Fibroblast of pulmonary artery (primary cell): ENCODE measurements at places on chromosomes 3 and 15.

- DNase-seq: no peak
These were observed 707.7 kb upstream of the EPHA6 start for GRCh38 chr3:96106701-96107100.

GRCh38 chr3:18888819-18889218 lies 259.5 kb upstream of the KCNH8 start:
- no peak for DNase-seq

- no peak for DNase-seq
These were observed 111.5 kb downstream of the SEMA5B start for GRCh38 chr3:122916084-122916483.

DNA sequence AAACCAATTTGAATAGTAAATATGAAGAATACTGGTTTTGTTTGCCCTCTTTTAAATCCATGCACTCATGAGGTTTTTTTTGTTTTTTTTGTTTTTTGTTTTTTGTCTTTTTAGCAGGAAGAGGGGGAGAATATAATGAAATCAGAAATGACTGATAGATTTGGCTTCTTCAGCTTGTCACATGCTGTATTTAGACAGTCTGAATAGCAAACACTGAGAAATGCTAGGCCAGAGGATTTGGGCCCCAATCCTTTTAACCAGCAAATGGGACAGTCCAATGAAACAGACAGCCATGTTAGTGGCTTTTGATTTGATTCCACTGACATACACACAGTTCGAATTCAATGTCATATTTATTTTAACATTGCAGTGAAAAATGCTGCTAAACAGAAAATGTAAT lies 14.2 kb upstream of the CEP152 start:
- DNase-seq: no peak

- DNase-seq: peak; percentile 1
These were observed 29.3 kb upstream of the STT3B start for GRCh38 chr3:31503456-31503855.

GRCh38 chr15:86336051-86336788 lies 256.5 kb downstream of the AGBL1 start:
- DNase-seq: no peak

DNA sequence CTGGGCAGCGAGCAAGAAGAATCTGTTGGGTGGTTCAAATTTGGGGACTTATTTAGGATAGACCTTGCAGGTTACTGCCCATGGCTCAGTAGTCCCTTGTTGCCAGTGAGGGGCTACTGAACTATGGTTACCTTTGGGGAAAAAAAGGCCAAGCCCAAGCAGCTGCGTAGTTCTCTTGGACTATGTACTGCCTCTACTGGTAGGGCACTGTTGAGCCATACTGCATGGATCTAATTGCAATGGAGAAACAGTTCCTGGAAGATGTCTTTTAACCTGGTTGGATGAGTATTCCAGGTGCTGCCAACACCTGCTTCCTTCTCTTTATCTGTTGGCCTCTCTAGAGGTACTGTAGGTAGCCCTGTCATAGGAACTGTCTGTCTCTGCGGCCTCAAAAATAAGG lies 671.9 kb upstream of the CBLB start:
- DNase-seq: no peak

DNA sequence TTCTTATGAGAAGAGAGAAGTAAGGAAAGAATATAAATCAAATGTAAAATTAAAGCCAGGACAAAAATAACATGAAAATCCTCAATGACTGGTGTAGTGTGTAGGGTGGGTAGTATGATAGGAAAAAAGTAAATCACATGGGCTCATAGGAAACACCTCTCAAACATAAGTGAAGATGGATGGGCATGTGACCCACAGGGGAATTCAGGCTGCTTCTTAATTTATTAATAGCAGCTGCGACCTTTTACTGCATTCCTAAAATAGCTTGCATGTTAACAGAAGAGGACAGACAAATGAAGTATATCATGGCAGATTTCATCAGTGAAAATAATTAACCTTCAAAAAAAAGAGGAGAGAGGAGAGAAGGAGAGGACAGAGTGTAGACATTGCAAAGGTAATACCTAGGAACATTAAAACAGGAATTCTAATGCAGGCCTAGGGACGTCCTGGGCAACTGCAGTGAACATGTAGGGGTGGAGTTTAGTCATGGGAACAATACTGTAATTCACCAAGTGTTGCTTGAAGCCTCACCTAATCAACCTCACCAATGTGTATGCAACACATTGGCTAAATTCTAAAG lies 132.9 kb downstream of the KCNMB2 start:
- DNase-seq: no peak

- no peak for DNase-seq
These were observed 40.8 kb upstream of the IQCF6 start for GRCh38 chr3:51819709-51820406.

DNA sequence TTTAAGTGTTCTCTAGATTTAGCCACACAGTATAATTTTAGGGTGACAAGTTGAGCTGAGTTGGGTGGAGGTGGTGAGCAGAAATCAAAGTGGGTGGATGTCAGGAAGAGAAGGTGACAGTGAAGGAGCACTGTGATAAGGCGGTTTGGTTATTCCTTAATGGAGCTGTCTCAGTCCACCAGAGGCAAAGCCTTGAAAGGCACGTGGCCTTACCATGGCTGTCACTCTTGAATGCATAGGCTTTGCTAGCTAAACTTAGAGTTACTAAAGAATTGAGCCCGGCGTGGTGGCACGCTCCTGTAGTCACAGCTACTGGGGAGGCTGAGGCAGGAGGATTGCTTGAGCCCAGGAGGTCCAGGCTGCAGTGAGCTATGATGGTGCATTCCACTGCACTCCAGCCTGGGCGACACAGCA lies 560 bp upstream of the TTLL13 start:
- no peak for DNase-seq

DNA sequence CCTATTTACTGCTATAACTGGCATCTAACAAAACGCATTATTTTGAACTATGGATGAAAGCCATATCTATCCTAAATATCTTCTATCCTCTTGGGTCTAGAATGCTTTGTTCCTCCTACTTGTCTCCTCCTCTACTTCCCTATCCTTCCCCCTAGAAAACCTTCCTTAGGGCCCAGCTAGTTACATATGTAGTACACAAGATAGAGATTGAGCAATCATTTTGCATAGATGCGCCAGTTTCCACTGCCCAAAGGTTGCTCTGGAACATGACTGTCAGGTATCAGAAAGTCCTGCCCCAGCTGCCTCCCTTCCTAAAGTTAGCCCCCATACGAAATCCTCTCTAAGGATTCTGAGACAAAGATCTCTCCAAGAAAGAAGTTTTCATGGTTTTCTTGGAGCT lies 55.1 kb downstream of the GPR160 start:
- no peak for DNase-seq

DNA sequence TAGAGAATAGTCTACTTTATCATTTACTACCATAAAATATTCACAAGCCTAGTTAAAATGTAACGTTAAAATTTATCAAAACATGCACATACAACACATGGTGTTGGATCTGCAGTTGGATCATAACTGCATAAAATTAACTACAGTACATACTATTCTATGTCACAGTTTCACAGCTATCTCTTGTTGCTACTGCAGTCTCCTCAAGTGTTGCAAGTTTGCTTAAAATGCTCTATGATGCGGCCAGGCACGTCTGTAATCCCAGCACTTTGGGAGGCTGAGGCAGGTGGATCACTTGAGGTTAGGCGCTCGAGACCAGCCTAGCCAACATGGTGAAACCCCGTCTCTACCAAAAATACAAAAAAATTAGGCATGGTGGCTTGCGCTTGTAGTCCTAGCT lies 10.3 kb downstream of the PPP1R2 start:
- no peak for DNase-seq

- DNase-seq: no peak
These were observed 90.5 kb downstream of the LRRC3B start for GRCh38 chr3:26713091-26713490.

- peak; percentile 17 for DNase-seq
These were observed 1.3 kb downstream of the NEDD4 start for GRCh38 chr15:55991802-55992768.
